Fibroblast of skin of scalp (primary cell): ENCODE measurements at places on chromosomes 5 and 9.

- DNase-seq: peak; percentile 40
Measured at GRCh38 chr5:127799293-127799905, 96.2 kb downstream of the CCDC192 start.

GRCh38 chr9:10254338-10254737 is 358.5 kb downstream of the PTPRD start:
- no peak for DNase-seq

DNA sequence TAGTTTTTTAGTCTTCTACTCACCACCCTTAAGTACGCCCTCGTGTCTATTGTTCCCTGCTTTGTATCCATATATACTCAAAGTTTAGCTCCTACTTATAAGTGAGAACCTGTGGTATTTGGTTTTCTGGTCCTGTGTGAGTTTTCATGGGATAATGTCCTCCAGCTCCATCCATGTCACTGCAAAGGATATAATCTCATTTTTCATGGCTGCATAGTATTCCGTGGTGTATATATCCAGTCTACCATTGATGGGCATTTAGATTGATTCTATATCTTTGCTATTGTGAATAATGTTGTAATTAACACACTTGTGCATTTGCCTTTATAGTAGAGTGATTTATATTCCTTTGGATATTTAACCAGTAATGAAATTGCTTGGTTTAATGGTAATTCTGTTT is 579.9 kb downstream of the CDH18 start:
- no peak for DNase-seq

DNA sequence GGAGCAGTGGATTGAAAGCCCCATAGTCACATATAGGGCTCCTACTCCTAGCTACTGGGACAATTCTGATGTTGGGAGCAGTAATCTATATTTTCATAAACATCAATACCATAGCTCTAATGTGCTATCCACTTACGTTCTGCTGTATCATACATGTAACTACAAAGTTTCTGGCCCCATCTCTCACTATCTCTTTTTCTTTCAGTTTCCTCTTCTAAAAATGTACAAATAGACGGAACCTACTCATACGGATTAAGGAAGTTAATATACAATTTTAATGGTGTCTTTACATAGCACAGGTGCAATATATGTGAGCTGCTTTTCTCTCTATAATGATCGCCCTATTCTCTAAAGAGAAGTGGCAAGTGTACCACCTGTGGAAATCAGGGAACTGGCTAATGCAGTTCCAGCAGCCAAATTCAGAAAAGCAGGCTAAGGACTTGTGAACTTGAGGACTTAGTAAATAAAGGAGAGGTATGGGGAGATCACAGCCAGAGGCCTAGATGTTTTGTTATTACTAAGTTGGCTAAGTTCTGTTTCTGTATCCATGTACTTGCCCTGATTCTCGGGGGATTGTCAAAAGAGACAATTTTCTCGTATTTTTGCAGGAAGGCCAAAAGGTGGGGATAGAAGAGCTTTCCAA is 1021.9 kb downstream of the CDH12 start:
- DNase-seq: no peak

DNA sequence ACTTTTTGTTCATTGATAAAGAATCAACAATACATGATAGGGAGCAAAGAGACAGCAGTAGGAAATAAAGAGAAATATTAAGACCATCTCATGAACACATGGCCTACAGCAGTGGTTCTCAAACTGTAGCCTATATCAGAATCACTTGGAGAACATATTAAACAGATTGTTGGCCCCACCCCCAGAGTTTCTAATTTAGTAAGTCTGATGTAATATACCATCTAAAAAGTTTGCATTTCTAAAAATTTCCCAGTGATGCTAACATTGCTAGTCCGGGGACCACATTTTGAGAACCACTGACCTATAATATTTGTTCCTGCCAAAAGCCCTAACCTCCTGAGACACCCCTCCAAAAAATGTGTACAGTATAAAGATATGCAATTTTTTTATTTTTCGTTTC is 306.2 kb upstream of the NREP start:
- no peak for DNase-seq

DNA sequence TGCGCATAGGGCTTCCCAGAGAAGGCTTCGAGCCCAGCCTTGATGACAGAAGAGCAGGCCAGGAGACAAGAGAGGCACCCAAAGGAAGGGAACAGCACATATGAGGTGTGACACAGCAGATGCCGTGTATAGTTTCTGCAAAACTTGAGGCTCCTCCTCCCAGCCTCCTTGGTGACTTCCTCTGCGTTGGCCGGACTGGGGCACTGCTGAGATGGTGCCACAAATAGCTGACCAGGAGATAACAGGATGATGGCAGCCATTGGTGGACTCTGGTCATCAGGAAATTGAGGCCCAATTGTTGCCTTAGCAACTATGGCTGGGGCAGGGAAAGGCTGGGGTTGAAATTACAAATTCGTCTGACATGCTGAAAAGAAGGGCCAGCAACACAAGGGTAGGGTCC is 4.8 kb upstream of the ZNF79 start:
- no peak for DNase-seq

GRCh38 chr5:95731571-95732554 is 727 bp downstream of the RHOBTB3 start:
- peak; percentile 47 for DNase-seq

GRCh38 chr5:185095-186070 is 5.9 kb upstream of the LRRC14B start:
- DNase-seq: no peak

DNA sequence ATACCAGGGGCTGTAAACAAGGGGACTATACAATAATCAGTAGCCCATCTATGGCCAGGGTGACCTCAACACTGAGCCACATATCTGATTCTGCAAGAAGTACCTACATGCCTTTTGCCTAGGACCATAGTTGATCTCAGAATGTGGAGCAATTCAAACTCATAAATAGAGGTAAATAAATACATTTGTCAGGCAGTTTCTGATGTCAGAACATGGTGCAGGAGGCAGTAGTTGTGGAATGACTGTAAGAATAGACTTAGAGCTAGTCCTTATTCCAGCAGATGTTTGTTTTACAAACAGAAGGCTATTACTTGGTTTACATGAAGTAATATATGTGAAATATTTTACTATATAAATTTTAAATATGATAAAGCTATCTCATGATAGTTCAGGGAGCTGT is 330.7 kb upstream of the DAB2 start:
- DNase-seq: no peak

GRCh38 chr5:143064218-143064641 is 294.1 kb downstream of the ARHGAP26 start:
- peak; percentile 86 for DNase-seq

- DNase-seq: no peak
Measured at GRCh38 chr5:155850370-155850769, 476.6 kb upstream of the SGCD start.

GRCh38 chr5:5313101-5313635 is 109.3 kb upstream of the ICE1 start:
- no peak for DNase-seq

- no peak for DNase-seq
Measured at GRCh38 chr5:134539732-134540131, 14.3 kb downstream of the JADE2 start.

DNA sequence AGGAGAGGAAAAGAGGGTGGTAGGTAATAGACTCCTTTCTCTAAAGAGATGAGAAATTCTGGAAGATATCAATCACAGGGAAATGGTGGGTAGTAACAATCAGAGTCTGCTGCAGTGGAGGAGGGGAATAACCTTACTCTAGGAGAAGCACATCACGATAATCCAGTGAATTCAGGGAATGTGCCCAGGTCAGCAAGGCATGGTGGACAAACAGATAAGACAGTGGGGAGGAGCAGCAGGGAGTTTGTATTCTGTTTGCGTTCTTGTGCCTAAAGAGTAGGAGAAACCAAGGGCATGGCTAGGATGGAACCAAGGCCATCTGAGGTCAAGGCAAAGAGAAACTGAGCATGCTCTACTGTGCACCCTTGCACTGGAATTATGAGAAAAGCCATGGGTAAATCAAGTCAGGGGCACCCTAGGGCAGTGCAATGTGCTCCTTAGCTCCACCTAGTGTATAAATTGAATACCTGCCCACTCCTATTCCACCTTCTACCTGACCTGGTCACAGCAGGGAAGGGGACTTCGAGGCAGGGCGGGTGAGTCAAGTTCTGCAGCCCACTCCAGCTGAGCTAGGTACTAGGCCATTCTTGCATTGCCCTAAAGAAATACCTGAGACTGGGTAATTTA is 31.6 kb downstream of the RETREG1 start:
- no peak for DNase-seq

DNA sequence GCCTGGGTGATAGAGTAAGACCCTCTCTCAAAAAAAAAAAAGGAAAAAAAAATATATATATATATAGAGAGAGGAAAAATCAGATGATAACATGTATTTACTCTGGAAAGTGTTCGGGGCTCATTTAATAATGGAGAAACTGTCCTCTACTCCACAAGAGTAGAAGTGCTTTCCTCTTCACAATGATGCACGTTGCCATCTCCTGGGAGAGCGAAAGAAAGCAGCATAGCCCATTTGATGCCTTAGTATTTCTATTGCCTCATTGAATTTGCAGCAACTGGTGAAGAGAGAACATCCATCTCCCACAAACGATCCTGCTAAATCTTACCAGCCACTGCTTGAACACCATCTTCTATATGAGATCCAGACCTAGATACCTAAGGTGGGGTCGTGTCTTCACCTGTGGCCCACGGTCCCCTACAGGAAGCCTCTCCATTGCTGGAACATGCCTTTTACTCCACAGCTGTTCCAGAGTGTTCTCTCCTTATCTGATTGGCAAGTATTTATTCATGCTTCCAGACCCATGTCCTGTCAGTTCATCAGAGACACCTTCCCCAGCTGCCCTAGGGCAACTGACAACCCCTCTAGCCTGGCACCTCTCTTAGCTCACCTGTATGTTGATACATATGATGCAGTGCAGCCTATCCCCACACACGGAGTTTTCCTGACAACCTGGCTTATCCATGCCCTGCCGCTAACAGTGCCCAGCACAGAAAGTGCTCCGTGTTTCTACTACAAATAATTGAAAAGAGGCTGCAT is 115.3 kb downstream of the MARCHF11 start:
- DNase-seq: no peak

DNA sequence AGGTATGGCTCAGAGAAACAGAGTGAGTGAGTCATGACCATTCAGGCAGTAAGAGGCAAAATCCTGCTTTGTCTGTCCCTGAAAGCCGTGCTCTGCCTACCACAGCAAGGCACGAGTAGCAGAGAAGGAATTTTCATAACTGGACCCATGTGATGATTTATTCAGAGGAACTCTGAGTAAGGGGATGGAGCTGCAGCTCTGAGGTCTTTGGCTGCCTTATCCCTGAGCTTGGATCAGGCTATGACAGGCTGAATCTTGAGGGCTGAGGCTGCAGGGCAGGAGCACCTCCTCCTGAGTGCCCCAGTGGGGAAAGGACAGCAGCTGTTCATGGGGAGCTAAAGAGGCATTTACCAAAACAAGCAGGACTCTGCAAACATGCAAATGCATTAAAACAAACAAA is 183.4 kb downstream of the PAPPA start:
- peak; percentile 60 for DNase-seq

GRCh38 chr5:77103457-77103856 is 16.4 kb upstream of the ZBED3 start:
- no peak for DNase-seq

- DNase-seq: peak; percentile 95
Measured at GRCh38 chr9:128656416-128657343, at the start of gene DYNC2I2. Gene DYNC2I2 (minus strand): TSS chr9:128656847. CDS start chr9:128656726, 121 bp downstream.

DNA sequence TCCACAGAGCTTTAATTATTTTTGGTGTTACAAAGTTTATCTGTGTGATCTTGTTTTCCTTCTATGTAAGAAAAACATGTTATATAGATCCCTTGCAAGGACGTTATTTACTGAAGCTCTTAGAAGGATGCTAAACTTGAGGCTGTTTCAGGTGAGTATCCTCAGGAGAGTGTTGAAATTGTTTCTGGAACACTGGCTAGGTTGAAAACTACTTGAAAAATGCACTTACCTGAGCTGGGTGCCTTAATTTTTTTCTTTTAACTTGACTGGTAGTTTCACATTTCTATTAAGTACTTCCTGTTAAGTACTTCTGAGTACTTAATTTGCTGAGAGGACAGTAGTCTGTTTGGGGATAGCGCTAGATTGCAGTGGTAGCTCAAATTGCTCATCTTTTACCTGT is 18.1 kb downstream of the GPBP1 start:
- DNase-seq: no peak

GRCh38 chr5:7395432-7395946 is 449 bp upstream of the ADCY2 start:
- DNase-seq: no peak

GRCh38 chr9:15552636-15553527 is at the start of gene CCDC171:
Gene CCDC171 (plus strand): TSS chr9:15553043. CDS start chr9:15564089, 11,046 bp downstream.
- peak; percentile 96 for DNase-seq

DNA sequence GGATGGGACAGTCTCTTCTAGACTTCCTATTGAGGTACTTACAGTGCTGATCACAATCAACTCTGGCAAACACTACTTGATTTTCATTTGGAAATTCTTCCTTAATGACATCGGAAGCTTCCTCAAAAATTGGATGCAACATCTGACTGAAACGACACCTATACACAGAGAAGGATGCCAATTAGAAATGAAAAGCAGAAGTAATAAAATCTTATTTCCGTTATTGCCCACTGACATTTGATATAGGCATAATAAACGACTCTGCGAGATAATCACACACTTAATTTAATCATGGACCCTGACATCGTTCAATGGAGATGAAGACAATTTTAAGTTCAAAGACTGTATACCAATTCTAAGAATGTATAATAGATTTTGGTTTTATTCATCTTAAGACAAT is 46.4 kb downstream of the ERP44 start:
- no peak for DNase-seq

DNA sequence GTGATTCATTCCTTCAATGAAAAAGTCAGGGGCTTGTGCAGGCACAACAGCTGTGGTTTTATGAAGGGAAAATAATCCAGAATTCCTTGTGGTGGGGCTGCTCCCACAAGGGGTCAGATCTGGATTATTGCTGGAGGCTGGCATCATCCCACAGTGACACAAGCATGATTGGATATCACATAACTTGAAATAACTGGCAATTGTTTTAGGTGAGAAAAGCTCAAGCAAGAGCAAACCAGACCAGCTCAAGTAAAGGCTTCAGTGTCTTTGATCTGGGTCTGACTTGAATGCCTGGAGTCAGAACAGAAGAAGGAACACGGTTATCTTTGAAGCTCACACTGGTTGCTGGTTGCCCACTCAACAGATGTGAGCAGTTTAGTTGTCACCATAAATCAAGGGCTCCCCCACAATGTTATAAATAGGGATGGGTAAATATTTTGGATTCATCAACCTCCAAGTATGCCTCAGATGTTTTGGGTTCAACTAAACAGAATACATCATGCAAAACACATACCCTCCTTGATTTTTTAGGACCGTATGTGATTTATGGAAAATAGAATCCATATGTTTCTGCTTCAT is 3.1 kb upstream of the ZNF474 start:
- DNase-seq: peak; percentile 91

GRCh38 chr5:174937201-174938123 is 213.1 kb downstream of the MSX2 start:
- DNase-seq: no peak

DNA sequence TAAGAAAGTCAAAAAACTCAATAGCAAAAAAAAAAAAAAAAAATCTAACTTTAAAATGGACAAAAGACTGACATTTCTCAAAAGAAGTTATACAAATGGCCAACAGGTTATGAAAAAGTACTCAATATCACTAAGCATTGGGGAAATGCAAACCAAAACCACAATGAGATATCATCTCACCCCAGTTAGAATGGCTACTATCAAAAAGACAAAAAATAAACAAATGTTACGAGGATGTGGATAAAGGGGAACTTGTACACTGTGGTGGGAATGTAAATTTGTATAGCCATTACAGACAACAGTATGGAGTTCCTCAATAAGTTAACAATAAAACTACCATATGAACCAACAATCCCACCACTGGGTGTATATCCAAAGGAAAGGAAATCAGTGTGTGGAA is 37.2 kb downstream of the ENC1 start:
- DNase-seq: no peak

- DNase-seq: peak; percentile 1
Measured at GRCh38 chr9:6184749-6185645, 30.6 kb upstream of the IL33 start.
